Coronary artery (tissue), 2 donors: ENCODE measurements at places on chromosomes 6 and 20.

DNA sequence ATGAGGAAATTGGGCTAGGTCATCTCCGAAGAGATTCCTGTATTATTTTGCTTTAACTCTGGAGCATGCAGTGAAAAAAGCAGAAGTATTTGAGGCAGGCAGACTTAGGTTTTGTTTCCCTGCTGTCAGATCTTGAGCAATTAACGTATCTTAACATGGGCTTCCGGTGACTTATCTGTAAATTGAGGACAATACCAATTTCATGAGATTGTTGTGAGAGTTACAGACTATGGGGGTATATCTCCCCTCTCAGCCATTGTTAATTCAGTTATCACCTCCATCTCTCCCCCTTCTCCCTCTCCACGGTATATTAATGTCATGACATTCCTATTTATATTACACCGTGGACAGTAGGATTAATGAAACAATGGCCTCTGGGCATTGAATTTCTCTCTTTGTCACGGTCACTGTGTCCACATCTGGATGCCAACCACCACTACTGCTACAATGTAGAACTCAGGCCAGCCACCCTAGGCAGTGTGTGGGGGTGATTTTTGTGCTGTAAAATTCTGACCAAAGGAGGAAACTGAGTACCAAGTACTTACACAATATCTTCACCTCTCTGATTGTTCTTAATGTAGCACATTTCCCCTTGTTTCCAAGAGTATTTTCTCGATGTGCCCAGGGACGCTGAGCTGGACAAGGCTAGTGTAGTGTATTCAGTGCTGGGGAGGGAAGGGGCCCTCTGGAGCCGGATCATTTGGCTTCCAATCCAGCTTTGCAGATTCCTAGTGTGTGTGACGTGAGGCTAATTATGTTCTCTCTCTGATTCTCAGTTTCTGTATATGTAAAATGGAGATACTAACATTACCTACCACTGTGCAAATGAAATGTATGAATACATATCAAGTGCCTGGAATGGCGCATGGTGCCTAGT lies 77.2 kb downstream of the GCNT2 start:
- DNase-seq, result no peak

- peak; percentile 79 for DNase-seq
These were observed 14.6 kb upstream of the ARMC12 start for GRCh38 chr6:35722121-35722761.

DNA sequence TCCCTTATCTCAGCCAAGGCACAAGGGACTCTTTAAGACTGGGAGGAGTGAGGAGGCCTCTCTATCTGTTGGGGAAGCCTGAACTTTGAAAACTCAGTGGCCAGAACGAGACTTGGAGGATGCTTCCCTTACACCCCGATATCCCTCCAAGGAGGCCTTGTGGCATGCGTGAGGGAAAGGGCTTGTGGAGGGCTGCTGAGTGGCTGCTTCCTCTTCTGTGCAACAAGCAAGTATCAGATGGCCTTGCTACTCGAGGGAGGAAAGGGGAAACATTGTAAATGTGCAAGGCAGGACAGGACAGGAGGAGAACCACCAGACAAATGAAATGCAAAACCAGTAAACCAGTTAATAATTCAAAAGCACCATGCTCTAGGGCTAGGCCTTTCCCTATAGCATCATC lies 306.5 kb upstream of the MAP3K7 start:
- no peak for DNase-seq

- no peak for DNase-seq
These were observed 30.7 kb downstream of the SSR1 start for GRCh38 chr6:7282097-7282906.

DNA sequence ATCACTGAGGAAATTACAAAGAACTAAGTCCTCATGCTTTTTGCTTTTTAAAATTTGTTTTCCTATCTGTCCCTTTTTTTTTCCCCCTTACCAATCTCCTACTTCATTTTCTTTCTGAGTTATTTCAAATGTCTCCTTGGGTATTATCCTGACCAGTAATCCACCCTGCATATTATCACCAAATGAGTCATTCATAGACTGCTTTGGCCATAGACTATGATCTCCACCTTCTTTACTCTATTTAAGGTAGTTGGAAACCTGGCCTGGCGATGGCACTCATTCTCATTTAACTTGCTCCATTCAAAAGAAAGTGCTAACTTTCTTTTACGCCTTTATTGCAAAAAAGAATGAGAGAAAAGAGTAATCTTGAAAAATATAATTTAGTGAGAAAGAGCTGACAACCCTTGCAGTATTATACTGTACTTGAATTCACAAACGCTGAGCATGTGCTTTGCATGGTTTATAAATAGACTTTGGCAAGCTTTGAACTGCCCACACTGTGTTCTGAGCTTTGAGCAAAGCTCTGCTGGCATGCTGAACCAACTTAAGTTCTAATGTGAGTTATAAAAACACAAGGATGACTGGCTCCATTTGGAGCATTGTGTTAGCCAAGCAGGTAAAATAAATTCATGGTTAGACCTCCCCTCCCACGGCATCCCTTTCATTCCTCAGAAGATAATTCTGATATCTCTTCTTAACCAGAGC lies 198.9 kb downstream of the NKAIN2 start:
- DNase-seq, result no peak

- no peak for DNase-seq
These were observed 578.0 kb upstream of the NOX3 start for GRCh38 chr6:156033598-156033997.

DNA sequence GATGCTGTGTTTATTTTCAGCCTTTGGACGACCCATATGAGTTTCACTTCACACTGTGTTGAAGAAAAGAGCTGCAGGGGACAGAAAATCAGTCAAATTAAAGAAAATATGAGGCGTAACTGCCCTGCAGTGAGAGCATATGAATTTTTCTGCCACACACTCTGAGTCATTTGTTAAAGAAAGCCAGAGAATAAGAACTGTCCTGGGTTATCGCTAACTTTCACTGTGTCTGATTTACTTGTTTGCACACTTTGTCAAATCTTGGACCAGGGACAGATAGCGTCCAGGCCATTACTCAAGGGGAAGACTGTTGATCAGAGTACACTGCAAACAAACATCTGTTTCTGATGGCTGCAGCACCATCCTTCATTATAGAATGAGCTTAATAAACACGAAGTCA lies 126.8 kb upstream of the AGPAT4 start:
- DNase-seq, result no peak

- DNase-seq, result no peak
These were observed 45.4 kb upstream of the DTNBP1 start for GRCh38 chr6:15708231-15708630.

DNA sequence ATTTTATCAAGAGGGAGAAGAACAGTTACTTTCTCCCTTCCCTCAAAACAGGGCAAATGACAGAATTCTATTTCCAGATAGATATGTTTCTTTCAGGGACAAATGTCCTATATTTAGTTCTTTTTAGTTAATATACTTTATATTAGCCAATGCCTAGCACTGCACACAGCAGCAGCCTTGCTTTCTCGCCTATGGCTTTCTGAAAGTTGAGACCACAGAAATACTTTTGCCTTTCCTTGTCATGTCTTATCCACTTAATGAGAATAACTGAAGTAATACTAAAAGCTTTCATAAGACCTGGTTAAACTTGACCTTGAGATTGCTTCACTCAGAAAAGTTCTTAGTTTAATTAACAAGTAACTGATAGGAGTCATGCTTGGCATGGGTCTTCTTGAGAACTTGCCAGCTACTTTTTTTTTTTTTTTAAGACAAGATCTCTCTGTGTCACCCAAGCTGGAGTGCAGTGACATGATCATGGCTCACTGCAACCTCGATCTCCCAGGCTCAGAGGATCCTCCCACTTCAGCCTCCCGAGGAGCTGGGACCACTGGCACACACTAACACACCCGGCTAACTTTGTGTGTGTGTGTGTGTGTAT lies 159.3 kb downstream of the CDKAL1 start:
- no peak for DNase-seq

DNA sequence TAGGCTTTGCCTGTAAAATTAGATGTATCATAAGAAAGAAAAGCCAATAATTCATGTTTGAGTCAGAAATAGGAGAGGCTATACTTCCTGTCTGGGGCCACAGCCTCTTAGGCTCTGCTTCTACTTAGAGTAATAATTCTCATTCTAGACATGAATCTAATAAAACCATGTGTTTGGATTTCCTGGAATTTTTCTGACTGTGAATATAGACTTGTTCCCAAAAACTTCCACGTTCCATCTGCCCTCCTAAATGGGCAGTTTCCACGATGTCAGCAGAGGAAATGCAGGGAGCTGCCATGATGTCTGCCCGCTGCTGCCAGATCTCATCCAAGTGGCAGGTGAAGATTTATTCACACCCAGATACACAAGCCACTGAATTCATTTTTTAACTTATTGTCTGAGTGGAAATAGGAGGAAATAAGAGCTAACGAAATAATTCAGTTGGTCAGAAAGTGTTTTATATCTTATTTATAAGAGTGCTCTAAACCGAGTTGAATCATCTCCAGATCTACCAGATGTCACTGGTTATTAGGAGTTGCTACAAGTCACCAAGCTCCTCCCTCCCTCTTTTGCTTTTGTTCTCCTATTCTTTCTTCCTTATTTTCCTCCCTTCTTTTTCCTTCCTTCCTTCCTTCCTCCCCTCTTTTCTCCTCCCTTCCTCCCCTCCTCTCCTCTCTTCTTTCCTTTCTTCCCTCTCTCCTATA lies 69.3 kb downstream of the ALDH8A1 start:
- no peak for DNase-seq

GRCh38 chr6:3195695-3196497 lies 31.6 kb downstream of the TUBB2B start:
- no peak for DNase-seq

- DNase-seq, result no peak
These were observed 37.9 kb downstream of the KCNQ5 start for GRCh38 chr6:72659754-72660153.

DNA sequence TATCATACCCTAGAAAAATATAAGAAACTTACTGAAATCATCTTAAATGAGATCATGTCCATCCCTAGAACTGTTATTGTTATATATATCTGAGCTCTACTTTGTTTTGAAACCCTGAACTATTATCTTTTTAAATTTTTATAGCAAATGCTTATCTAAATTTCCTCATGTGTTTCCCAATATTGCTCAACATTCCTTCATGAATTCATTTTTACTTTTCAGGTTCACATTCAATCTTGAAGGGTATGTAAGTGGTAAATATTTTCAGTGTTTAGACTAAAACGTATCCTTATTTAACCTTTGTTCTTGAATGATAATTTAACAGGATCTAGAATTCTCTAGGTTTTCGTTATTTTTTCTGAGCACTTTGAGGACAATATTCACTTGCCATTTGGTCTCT lies 23.9 kb downstream of the PDE7B start:
- no peak for DNase-seq

DNA sequence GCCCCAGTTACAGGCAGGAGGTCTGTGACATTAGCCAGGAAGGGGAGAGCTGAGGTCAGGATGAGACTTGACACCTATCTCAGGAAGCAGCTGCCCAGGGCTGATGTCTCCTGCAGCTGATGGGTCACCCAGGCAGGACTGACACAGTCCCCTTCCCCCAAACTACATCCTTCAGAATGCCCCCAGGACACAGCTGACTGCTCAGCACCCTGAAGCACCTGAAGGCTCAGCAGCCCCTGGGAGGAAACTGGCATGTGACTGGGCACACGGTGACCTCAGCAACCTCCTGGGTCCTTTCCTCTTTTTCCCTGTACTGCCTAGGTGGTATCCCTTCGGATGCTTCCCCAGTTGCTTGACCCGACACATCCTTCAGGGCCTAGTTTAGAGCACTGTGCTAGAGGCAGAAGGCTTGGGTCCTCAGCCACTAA lies 1.9 kb downstream of the SDC4 start:
- DNase-seq, result no peak

- DNase-seq, result no peak
These were observed 20.4 kb downstream of the ZC3H12D start for GRCh38 chr6:149464411-149464810.

DNA sequence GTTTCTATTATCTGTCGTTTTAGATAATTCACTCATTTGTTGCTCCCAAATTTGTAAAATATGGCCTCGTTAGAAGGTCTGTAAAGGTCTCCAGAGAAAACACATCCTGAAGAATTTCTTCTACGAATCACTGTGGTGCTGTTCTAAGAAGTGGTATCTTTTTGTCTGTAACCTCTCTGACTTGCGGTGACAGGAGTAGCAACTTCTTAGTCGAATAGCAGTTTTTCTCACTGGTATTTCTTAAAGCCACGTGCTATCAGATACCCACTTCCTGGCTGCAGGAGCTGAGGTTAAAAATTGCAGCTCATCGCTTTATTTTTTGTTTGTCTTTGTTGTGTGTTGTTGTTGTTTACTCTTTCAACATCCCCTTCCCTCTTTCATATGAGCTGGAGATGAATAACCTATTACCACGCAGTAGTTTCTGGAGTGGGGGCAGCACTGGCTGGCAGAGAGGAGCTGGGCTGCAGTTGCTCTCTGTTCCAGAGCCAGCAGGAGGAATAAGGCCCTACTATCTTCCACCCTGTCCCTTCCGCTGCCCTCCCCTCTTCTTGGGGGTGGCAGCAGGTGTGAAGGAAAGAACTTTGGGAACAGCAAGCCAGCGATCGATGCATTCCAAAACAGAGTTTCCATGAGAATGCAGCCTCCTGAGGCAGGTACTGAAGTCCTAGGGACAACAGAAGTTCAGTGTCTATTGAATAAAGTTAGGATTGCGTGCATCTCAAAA lies 64.7 kb downstream of the C6orf118 start:
- DNase-seq, result no peak

DNA sequence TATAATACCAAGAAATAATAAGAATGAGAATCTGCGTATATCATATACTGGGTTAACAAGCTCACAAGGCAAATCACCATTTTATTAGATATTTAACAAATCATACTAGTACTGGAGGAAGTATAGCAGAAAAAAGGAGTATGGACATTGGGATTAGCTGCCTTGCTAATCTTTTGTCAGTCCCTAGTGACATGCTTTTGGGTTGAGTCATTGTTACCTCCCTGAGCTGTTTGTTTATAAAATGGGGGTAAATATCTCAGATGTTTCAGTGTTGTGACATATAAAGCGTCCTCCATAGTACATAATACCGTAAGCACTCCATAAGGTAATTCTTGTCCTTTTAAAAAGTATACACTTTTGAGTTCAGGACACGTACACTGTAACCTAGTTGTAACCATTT lies 107.0 kb downstream of the ESR1 start:
- no peak for DNase-seq

- DNase-seq, result no peak
These were observed at the start of gene BPIFA3 for GRCh38 chr20:33217052-33217451. Gene BPIFA3 (plus strand): TSS chr20:33217352. CDS start chr20:33217537, 185 bp downstream.

- no peak for DNase-seq
These were observed 52.1 kb downstream of the RIPOR2 start for GRCh38 chr6:24883618-24884017.

- DNase-seq, result no peak
These were observed 44.1 kb upstream of the GRM4 start for GRCh38 chr6:34189806-34190503.
